NCI-H2171 treated with DMSO at 0.1 percent for 48 hours (cell line): ENCODE measurements at places on chromosomes 3 and 15.

DNA sequence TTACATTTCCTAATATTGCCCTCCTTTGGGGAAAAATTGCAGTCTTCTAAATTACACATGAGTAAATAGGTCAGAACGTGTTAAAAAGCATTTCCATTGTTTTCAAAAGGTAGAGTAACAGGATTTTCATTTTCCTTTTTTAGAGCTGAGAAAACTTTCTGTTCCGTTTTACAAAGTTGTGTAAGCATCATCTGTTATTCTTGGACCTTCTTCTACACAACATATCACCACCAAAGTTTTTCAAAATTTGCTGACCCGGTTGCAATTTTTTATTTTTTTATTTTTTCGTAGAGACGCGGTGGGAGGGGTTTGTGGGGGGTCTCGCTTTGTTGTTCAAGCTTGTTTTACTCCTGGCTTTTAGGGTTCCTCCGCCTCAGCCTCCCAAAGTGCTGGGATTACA, 1.1 kb downstream of the CCDC39 start:
- no peak for DNase-seq

- no peak for DNase-seq
Observed at GRCh38 chr15:99054892-99055291, 47.3 kb upstream of the PGPEP1L start.

DNA sequence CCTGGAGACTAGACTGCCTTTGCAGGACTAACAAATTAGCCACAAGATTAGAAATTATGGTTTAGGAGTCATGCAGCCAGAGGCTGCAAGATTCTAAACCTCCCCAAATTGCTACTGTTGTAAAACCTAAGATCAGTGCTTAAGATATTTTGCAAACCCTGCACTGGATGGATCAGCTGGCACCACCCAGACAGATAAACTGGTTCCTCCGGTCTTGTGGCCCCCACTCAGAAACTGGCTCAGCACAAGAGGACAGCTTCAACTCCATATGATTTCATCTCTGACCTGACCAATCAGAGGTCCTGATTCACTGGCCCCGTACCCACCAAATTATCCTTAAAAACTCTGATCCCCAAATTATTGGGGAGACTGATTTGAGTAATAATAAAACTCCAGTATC, 19.5 kb upstream of the PXYLP1 start:
- DNase-seq, result no peak

GRCh38 chr3:112141293-112141692, 8.2 kb upstream of the GCSAM start:
- DNase-seq, result no peak

DNA sequence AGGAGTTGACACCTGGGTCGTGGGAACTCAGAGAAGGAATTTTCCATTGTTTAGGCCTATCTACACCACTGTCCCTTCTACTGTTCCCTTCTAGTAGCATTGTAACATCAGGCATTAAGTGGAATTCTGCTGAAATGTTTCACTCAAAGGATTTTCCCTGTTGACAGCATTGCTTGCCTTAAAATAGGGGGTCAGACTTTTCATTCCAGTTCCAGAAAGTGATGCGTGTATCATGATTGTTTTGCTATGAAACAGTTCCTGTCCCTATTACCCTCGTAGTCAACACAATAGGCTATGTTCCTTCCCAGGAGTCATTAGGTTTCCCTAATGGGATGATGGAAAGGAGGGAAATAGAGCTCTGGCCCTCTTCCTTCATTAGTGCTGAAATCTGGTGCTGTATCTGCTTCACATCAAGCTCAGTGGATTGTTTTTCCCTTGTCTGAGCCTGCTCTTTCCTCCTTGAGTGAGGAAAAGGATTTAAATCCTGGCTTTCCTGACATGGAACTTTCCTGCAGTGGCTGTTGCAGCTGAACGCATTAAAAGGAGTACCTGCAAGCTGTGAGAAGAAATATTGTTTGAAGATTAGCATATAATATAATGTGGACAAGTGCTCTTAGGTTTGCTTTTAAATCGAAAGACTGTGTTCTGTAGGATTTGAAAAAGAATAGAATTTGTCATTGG, 195.9 kb downstream of the KLHL25 start:
- no peak for DNase-seq

DNA sequence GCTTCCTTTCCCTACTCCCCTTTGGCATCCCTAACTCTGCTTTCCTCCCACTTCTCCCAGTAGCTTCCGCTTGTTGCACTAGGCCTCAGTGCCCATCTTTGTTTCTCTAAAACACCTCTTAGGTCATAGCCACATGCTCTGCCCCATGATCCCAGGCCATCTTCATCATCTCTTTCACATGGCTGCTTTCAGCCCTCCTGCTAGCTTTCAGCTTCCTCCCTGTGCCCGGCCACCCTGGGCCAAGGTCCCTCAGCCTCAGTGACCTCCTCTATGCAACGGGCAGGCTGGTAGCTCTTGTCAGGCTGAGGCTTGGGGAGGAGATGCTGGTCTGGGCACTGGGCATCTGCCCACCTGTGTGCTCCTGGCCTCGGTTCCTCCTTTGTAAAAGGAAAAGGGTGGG, 2.3 kb downstream of the PLEKHO2 start:
- no peak for DNase-seq

DNA sequence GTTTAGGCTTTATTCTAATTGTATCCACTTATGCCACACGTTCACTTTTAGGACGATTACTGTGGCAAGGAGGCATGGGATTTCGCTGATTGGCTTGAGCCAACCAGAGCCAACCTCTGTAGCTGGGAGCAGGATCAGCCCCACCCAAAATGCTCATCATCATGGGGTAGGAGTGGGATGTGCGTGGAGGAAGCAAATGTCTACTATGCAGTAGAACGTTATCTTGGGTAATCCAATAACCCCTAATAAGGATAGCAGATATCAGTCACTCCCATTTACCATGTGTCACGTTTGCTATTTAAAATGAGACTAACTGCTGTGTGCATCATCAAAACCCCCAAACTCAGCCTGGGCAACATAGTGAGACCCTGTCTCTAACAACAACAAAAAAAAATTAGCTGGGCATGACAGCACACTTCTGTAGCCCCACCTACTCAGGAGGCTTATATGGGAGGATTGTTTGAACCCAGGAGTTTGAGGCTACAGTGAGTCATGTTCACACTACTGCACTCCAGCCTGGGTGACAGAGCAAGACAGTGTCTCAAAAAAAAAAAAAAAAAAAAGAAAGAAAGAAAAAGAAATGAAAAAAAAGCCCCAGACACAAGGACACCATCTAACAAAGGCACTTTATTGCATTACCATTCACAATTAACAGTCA, 17.8 kb upstream of the ITGB5 start:
- DNase-seq, result no peak

GRCh38 chr3:58307639-58308215, 1.4 kb downstream of the HTD2 start:
- peak; percentile 29 for DNase-seq

DNA sequence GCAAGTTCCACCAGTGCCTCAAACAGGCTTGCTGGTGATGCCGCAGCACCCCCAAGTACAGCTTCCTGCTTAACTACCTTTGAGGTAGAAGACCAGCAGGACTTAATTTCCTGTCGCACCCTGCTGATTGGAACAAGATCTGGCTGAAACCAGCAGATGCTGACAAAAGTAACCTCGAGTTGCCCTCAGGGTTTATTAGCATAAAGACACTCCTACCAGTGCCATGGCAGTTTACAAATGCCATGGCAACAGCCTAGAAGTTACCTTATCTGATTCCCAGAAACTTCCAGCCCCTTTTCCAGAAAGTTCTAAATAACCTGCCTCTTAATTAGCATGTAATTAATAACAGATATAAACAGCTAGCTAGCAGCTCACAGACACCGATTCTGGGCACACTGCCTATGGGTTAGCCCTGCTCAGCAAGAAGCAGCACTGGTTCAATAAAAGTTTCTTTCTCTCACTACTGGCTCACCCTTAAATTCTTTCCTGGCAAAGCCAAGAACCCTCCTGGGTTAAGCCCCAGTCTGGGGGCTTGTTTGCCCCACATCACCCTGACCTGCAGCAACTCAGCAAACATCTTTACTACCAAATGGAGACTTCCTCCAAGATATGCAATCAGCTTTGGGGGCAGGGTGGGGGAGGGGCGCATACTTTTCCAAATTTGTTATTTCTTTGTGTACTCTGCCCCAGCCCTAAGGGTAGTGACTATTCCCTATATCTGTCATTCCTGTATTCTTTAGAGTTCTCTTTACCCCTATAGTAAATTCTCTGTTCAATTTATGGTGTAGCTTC, 54.2 kb downstream of the MAP4 start:
- DNase-seq, result no peak

DNA sequence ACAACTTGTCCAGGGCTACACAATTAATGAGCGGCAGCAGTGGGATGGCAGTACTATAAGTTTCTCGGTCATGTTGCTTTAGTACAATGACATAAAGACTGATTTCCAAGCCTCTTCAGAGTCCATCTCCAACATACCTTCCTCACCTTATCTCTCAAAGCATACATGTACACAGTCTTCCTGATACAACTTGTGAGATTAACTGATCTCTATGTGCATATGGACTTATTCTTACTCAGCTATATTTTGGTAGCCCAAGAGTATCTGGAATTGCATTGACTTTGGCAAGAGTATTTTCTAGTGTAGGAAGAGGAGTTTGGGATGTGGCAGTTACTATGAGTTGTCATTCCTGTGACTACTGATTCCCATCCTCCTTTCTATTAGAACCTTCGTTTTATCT, 575.0 kb downstream of the EDEM1 start:
- DNase-seq, result no peak

DNA sequence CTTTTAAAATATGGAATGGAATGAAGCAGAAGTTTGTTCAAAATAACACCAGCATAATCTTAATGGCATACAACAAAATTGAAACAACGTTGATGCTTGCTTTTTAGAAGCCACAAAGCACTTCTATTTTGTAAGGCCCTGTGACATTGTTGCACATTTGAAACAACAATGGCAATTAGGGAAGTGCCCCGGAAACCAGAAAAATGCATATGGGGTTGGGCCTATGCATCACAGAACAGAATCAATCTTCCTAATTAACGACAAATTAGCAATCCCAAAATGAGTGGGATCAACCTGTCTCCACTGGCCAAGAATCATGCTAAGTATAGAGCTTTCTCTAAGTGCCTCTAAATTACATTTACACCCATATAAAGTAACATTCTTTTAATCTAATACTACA, 168.9 kb downstream of the MEIS2 start:
- DNase-seq, result no peak

DNA sequence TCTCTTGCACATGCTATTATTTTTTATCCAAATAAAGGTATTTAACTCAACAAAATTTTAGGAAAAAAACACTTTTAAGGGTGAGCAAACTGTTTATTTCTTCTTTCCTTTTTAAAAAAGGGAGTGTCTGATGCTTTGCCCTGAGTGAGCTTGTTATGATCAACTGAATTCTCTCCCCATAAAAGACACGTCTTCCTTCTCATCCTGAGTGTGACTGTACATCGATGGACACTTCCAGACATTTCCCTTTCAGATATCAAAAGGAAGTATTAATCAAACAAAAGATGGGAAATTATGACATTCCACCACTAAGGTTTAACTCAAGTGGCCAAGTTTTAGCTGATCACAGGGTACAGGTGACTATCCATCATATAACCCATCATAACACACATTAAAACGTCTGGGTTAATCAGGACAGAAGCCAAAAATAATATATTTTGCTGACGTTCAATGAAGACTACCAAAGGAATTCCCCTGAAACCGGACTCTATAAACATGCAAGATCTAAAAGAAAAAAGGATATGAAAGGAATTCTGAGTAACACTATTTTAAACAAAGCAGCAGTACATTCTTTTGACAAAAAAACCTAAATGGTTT, 354.8 kb downstream of the MECOM start:
- DNase-seq, result no peak

DNA sequence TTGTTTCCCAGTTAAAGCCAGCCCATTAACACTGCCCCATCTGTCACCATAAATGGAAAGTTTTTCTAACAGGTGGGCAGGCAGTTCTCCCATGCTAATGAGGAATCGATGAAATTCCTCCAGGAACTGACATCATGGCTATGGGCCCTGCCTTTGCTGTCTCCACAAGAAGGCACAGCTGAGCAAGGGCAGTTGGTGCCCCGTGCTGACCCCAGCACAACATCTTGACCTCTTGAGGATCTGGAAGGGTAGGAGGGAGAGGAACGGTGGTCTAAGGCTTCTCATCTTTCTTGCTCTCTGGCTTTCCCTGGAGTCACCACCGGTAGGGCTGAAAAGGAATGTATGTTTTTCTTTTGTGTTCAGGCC, 46.7 kb downstream of the CHCHD6 start:
- peak; percentile 86 for DNase-seq

DNA sequence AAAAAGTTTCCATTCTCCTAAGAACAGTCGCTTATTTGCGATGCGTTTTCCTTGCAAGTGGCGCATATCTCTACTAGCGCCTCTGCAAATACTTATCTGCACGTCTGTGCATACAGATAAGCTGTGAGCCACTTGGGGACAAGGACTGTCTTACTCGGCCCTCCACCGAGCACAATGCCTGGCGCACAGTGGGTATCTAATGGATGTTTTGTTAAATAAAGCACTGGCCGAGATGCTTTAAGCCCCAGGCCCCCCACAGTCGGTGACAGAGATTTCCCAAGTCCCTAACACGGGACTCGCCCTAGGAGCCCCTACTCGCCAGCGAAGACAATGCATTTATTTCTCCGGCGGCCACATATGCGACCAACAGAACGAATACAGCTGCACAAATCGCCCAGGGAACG, 503 bp downstream of the HLTF start:
- no peak for DNase-seq

- DNase-seq, result no peak
Observed at GRCh38 chr3:101928890-101929289, 79.6 kb downstream of the NFKBIZ start.

GRCh38 chr15:83947156-83947555, 288.4 kb upstream of the GOLGA6L4 start:
- DNase-seq, result no peak

GRCh38 chr3:120350401-120350941, 1.3 kb upstream of the LRRC58 start:
- no peak for DNase-seq

DNA sequence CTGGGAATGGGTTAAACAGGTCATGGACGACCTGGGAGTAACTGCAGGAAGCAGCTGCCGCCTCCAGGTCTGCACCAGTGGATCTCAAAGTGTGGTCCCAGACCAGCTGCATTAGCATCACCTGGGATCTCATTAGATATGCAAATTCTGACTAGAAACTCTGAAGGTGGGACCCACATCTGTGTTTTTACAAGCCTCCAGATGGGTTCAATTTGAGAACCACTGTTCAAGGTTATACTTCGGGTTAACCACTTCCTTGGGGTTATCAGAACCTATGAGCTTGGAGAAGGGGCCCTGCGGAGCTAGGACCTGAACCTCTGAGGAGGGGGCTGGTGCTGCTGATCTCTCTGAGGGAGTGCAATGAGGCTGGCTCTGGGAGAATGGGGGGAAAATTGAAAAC, 324.8 kb upstream of the CTDSPL start:
- DNase-seq, result no peak

DNA sequence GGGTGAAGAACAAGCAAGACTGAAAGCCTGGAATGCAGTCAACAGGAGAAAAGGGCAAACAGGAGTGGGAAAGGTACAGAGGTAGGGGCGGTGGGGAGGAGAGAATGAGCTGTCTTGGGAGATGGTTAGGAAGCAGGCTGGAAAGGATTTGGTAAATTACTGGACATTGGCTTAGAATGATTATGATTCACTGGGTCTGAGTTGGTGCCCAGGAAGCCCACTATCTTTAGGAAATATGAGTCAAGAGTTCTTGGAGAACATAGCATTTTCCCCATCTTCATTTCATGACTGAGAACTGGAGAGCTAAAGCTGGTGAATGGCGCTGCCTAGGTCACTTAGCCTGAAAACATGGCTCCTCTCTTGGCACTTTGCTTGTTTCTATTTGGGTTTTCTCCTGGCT, 74.7 kb upstream of the C3orf80 start:
- DNase-seq, result no peak

GRCh38 chr15:66508293-66508883, 3.3 kb downstream of the ZWILCH start:
- DNase-seq, result no peak
